ENCODE measurements at places on chromosomes 1 and 21.

DNA sequence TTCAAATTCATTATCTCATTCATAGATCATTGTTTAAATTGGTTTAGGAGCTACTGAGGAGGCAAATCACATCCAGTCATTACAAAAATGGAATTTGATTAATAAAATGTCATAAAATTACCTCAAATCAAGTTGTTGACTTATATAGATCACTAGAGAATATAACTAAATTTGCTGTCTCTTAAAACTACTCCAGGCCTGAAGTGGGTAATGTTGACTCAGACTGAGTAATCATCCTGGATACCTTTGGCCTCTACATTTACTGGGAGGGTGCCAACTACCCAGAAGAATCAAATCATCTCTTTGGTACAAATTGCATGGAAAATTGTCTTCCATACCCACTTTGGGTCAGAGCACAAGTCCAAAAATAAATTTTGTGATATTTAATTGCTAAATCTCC, 191.2 kb upstream of the GREM2 start:
- peak; percentile 21 for DNase-seq

DNA sequence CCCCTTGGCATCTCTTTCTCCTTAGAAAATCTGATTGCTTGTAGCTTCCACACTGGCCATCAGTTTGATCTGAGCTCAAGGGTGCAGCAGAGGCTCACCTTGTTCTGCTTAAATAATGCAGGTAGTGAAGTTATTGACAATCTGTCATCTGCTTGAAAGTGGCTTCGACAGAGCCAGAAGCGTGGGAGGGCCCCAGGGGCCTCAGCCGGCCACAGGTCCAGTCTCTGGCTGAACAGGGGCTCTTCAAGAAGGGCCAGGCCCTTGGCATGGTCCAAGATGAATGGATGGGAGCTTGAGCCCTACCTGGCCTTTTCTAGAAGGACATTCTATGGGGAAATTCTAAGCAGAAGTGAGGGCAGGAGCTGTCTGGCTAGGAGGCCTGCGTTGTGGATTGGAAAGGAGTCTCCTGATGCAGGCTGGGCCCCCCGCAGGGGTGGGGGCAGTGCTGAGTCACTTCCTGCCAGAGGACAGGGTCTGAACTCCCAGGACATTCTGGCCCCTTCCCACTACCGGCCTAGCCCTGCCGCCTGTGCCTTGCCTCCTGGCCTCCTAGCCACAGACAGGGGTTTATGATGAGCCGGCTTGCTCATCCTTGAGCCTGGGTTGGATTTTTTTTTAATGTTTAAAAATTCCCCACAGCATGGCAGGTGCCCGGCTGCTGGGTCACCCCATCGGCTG, 162.3 kb upstream of the VAMP3 start:
- no peak for DNase-seq

GRCh38 chr1:183593356-183593755, 3.1 kb upstream of the NCF2 start:
- DNase-seq, result no peak

- peak; percentile 22 for DNase-seq
Observed at GRCh38 chr1:39973503-39974135, 18.7 kb downstream of the MFSD2A start.

- DNase-seq, result no peak
Observed at GRCh38 chr1:156499842-156500542, 583 bp downstream of the MEF2D start.

- no peak for DNase-seq
Observed at GRCh38 chr1:169427081-169427641, at the start of gene CCDC181. Gene CCDC181 (minus strand): TSS chr1:169427474. CDS start chr1:169424927, 2,547 bp downstream.

DNA sequence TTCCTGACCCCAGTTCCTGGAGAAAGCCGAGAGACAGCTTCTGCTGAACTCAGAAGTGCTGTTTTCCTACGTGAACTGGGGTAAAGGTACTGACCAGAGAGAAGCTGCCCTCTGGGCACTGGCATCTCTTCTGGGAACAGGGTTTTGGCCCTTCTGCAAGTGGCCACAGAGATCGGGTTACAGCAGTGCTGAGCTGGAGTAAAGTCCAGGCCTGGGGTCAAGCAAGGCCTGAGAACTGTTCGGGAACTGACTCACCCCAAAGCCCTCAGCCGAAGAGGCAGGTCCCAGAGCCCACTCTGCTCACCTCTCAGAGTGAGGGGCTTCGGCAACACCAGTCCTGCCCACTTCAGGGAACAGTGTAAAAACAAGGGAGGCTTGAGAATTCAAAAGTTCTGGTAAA, 177.2 kb upstream of the RUNX1 start:
- no peak for DNase-seq

- no peak for DNase-seq
Observed at GRCh38 chr1:37575692-37576091, 19.0 kb downstream of the DNALI1 start.

GRCh38 chr1:60982539-60982938, 99.8 kb upstream of the NFIA start:
- no peak for DNase-seq

- DNase-seq, result no peak
Observed at GRCh38 chr1:42844592-42845140, 1.7 kb upstream of the ZNF691 start.

DNA sequence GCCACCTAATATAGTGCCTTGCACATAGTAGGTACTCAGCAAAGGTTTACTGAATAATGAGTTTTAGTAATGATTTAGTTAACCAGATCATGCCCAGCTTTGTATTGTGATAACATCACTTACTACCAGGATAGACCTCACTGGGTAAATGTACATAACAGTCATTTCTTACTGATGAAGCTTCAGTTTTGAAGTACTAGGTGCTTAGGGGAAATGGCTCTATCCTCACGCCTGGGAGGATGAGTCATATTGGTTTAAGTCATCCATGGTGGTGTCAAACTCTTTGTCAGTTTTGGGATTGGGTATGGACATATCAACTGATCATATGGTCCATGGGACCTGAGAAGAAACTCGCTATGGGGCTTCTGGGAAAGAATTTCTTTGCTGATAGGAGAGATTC, 90.6 kb upstream of the USP24 start:
- no peak for DNase-seq

- no peak for DNase-seq
Observed at GRCh38 chr1:1794999-1795398, 16.7 kb upstream of the NADK start.

DNA sequence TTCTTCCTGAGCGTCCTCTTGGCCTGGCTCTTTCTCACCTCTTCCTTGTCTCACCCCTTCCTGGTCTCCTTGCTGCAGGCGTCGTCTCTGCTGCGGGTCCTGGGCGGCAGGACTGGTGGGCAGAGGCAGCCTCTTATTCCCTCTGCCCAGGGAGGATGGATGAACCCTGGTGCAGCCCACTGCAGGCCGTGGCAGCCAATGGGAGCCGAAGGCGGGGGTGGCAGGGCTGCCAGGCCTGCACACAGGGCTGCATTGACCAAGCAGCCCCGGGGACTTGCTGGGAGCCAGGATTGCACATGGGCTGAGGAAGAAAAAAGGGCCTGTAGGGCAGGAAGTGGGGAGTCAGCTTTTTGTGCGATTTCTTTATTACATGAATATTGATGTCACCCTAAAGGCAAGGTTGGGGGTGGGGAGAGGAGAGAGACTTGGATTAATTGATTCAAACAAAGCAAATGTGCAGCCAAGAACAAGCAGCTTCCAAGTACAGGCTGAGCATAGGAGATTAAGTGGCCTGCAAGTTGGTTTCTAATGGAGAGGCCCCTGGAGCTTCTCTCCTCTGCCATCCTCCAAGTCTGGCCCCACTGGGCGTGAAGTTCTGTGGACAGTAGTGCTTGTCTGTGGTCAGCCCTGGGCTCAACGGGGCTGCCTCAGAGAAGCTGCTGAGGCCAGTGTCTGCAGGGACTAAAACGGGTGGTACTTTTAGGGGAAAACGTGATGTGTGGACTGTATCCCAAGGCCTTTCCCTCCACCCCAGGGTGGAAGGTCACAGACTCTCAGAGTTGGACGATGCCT, at the start of gene S100B:
TSS of gene S100B (minus strand) at position 108 of the 792 bp plus-strand sequence. CDS start 2,667 bp downstream, outside the sequence.
- DNase-seq, result no peak

All from amniotic stem cell (primary cell).